ENCODE measurements at places on chromosomes 12 and 14.

- no peaks in the 10 kb centered on the region for H3K4me1 ChIP-seq
- no peak overlapping the region for H3K4me3 ChIP-seq
- no peaks in the 10 kb centered on the region for H3K36me3 ChIP-seq
- H3K27me3 ChIP-seq = peaks cover 72% of the 10 kb centered on the region
- DNase-seq = no peak
Measured at GRCh38 chr12:1842183-1842904, 22.0 kb downstream of the LRTM2 start.

- H3K27me3 ChIP-seq = peaks cover 3% of the 10 kb centered on the region
- H3K36me3 ChIP-seq = no peaks in the 10 kb centered on the region
- H3K27ac ChIP-seq = no peak overlapping the region
Measured at GRCh38 chr14:67620217-67620785, 581 bp downstream of the ARG2 start.

- no peaks in the 10 kb centered on the region for H3K4me1 ChIP-seq
- H3K27ac ChIP-seq = no peak overlapping the region
- no peaks in the 10 kb centered on the region for H3K36me3 ChIP-seq
- no peak for DNase-seq
Measured at GRCh38 chr14:20775901-20776300, 5.2 kb upstream of the RNASE6 start.

DNA sequence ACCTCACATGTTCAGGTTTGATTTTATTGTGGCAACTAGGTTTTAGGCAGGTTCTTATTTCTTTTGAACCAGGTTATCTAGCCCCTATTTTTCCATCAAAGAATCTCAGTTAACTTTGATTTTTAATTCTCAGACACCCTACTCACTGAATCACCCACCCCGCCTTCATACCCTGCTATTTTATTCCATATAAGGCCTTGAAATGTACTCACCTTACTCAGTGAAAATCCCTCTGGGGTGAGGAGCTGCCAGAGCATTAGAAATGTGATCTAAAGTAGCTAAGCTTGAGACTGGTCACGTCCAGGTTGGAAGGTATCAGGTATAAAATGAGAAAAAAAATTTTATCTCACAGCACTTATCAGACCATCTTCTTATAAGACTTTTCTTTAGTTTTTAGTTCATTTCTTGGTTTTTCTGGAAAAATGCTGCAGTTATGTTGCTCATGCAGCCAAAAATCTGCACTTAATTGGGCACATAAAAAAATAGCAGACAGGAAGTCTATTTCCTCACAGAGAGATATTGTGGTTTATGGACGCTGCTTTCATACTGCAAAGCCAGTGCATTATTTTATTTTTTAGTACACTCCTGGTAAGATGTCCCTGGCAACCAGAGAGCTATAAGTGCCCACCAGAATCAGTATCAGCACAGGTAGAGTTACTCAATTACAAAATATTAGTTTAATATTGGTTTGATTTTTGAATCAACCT is 101.5 kb upstream of the CCDC91 start:
- no peak overlapping the region for H3K27ac ChIP-seq
- H3K4me3 ChIP-seq = no peak overlapping the region
- no peaks in the 10 kb centered on the region for H3K36me3 ChIP-seq
- H3K4me1 ChIP-seq = no peaks in the 10 kb centered on the region
- no peaks in the 10 kb centered on the region for H3K27me3 ChIP-seq

DNA sequence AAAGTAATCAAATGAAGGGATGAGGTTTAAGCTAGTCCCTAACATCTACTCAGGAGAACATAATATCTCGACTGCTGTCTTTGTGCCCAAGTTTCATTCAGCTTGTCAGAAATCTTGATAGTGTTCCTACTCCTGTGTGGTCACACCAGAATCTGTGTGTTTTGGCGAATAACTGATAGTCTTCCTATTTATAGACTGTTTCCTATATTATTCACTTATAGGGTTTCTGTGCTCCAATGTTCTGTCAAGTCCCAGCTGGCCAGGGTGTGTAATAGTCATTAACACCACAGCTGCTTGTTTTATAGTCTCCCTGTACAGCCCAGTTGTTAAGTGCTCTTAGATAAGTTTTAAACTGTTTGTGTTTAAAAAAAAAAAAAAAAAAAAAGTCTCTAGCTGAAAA is 45.9 kb downstream of the GPR135 start:
- no peak for DNase-seq
- no peaks in the 10 kb centered on the region for H3K27me3 ChIP-seq
- H3K36me3 ChIP-seq = peaks cover 1% of the 10 kb centered on the region

- no peak for DNase-seq
- H3K4me3 ChIP-seq = no peak overlapping the region
- no peaks in the 10 kb centered on the region for H3K36me3 ChIP-seq
Measured at GRCh38 chr12:128971802-128972201, 118.5 kb downstream of the GLT1D1 start.

DNA sequence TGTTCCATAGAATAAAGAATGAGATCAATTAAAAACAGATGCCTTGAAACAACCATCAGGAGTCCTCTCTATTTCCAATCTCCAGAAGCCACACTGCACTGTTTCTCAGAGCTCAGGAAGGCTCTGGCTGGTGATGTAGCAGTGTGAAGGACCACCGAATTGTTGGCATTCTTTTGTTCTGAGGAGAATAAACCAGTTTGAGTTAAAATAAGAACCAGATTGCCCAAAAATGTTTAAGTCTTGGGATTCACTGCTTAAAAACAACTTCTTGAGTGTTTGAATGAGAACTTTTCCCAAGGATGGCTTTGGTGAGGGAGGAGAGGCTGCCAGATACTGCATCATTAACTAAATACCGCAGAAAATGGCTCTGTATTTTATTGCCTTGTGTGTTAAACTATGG is 341.2 kb downstream of the C12orf75 start:
- no peaks in the 10 kb centered on the region for H3K36me3 ChIP-seq
- DNase-seq = peak; percentile 6
- H3K27me3 ChIP-seq = no peaks in the 10 kb centered on the region
- peak overlapping the region; percentile 62 for H3K27ac ChIP-seq
- no peak overlapping the region for H3K4me3 ChIP-seq

DNA sequence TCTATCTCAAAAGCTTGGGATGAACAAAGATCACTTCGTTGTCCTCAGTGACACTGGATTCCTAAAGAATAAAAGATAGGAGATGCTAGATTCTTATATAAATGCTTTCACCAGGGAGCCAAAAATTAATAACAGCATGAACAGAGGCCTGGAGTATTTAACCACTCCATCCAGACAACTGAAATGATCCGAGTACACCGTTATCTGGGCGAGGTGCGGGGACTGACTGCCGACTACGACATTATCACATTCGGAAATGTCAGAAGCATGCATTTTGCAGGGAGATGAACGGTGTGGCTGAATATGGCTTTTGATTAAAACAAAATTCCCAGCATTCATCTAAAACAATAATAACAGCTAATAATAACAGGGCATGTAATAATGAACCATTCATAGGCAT is 56.6 kb downstream of the TRPV4 start:
- no peaks in the 10 kb centered on the region for H3K4me1 ChIP-seq
- H3K27me3 ChIP-seq = peaks cover 1% of the 10 kb centered on the region
- no peaks in the 10 kb centered on the region for H3K36me3 ChIP-seq
- H3K4me3 ChIP-seq = no peak overlapping the region
- no peak overlapping the region for H3K27ac ChIP-seq

GRCh38 chr12:22416801-22417200 is 82.3 kb upstream of the ST8SIA1 start:
- no peaks in the 10 kb centered on the region for H3K36me3 ChIP-seq
- no peaks in the 10 kb centered on the region for H3K27me3 ChIP-seq

- no peak overlapping the region for H3K4me3 ChIP-seq
- no peak for DNase-seq
- no peaks in the 10 kb centered on the region for H3K36me3 ChIP-seq
- H3K27ac ChIP-seq = no peak overlapping the region
Measured at GRCh38 chr12:94012590-94012989, 135.8 kb upstream of the PLXNC1 start.

DNA sequence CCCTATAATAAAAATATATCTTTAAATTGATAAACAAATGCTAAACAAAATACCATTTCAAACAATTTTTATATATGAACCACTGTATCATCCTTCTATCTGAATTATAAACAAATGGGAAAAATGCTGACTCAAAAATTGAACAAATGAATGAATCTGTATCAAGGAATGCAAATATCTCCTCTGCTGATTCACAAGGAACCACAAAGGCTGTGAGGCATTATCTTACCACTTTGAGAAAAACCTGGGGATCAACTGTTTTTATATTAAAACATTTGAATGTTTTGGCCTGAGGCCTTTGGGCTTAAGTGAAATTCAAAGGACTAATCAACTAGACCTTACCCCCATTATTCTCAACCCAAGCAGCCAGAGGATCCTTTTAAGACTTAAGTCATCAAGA is 86.3 kb downstream of the EML5 start:
- DNase-seq = peak; percentile 70
- H3K4me1 ChIP-seq = no peaks in the 10 kb centered on the region
- H3K27ac ChIP-seq = no peak overlapping the region
- peaks cover 3% of the 10 kb centered on the region for H3K36me3 ChIP-seq

DNA sequence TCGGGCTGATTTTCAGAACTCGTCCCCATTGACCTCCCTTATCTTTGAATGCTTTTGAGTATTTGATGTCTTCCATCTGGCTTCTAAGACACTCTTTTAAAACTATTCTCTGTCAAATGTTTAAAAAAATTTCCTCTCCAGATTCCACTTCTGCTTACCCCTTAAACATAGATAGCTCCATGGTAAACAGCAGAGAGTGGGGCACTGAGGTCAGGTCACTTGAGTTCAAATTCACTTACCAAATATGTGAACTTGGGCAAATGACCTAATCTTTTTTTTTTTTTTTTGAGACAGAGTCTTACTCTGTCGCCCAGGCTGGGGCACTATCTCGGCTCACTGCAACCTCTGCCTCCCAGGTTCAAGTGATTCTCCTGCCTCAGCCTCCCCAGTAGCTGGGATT is 126.8 kb upstream of the CPSF6 start:
- H3K27me3 ChIP-seq = peaks cover 5% of the 10 kb centered on the region
- H3K4me1 ChIP-seq = no peaks in the 10 kb centered on the region
- H3K36me3 ChIP-seq = no peaks in the 10 kb centered on the region
- no peak overlapping the region for H3K4me3 ChIP-seq
- H3K27ac ChIP-seq = no peak overlapping the region

DNA sequence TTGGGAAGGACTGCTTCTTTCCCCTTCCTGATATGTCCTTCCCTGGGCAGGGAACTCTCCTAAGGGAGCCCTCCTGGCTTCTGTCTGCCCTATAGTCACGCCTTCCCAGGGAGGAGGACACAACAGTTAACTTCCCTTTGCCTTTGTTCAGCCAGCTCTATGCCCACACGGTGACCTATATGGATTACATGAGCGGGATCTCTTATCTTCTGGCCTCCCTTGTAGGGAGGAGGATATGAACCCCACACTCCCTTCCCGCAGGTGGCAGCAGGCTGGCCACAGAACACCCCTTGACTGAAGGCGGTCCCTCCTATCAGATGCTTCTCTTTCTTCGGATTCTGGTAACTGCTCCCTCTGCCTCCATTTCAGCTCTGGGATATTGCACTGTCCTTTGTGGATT is 135.6 kb upstream of the MAX start:
- H3K36me3 ChIP-seq = no peaks in the 10 kb centered on the region
- no peaks in the 10 kb centered on the region for H3K27me3 ChIP-seq
- H3K4me3 ChIP-seq = no peak overlapping the region
- peak overlapping the region; percentile 23 for H3K27ac ChIP-seq
- no peak for DNase-seq
- H3K4me1 ChIP-seq = peaks cover 25% of the 10 kb centered on the region

GRCh38 chr12:674272-674781 is 11.1 kb upstream of the NINJ2 start:
- H3K36me3 ChIP-seq = no peaks in the 10 kb centered on the region
- no peak overlapping the region for H3K27ac ChIP-seq
- H3K27me3 ChIP-seq = peaks cover 24% of the 10 kb centered on the region
- no peak overlapping the region for H3K4me3 ChIP-seq
- DNase-seq = peak; percentile 16

DNA sequence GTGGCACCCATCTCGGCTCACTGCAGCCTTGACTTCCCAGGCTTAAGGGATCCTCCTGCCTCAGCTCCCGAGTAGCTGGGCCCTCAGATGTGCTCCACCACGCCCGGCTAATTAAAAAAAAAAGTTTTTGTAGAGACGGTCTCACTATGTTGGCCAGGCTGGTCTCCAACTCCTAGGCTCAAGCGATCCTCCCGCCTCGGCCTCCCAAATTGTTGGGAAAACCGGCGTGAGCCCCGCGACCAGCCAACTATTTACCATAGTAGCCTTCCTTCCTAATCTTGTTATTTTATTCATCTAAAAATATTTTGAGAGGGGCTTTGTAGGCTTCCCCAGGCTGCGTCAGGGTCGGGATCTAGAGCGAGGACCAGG is 25.4 kb upstream of the YY1 start:
- H3K27me3 ChIP-seq = no peaks in the 10 kb centered on the region
- peaks cover 7% of the 10 kb centered on the region for H3K4me1 ChIP-seq
- H3K4me3 ChIP-seq = peak overlapping the region; percentile 95
- H3K36me3 ChIP-seq = no peaks in the 10 kb centered on the region
- DNase-seq = no peak
- peak overlapping the region; percentile 83 for H3K27ac ChIP-seq

DNA sequence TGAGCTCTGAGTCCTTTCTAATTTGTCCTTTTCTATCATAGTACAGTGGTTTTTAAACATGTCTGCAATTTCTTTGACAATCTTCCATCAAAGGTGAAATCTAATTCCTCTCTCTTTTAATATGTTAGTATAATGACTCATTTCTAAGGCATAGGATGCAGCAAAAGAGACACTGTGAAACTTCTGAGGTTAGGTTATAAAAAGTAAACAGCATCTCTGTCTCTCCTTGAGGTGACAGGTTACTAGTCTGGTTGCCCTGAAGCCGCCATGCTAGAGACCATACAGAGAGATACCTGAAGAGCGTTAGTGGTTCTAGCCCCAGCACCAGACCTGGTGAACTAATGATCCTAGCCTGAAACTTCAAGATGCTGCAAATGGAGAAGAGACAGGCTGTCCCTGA is 114.3 kb downstream of the PPM1A start:
- H3K4me3 ChIP-seq = no peak overlapping the region
- DNase-seq = no peak
- no peak overlapping the region for H3K27ac ChIP-seq
- H3K4me1 ChIP-seq = no peaks in the 10 kb centered on the region
- H3K27me3 ChIP-seq = peaks cover 2% of the 10 kb centered on the region

DNA sequence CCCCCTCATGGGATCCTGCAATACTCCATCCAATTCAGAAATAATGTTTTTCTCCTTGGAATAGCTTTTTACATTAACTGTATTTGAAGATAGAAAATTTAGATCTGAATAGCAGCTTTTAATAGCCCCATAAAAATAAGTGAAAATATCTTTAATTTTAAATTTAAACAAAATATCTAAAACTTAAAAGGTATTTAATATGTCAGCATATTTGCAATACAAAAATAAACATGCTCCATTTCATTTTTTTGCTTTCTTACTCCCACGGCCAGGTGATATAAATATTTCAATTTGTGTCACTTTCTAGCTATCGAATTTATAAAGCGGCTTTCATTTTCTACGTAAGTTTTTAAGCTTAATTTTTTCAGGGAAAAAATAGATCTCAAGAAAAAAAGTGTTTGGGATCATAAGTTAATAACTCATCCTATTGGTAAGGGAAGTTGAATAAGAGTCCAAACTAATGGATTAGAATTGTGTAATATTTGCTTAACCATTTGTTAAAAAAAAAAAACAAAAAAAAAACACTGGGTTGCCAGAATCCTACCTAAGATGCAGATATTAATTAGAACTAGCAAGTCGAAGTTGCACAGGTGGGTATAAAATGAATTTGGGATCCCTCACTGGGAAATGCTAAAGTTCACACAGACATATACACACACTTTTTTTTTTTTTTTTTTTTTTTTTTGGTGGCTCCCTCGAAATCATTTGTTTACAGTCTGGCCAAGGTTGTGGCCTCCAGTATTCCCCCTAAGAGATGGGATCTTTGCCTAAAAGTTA is 47.6 kb downstream of the PPP2R5C start:
- no peaks in the 10 kb centered on the region for H3K36me3 ChIP-seq
- H3K27me3 ChIP-seq = no peaks in the 10 kb centered on the region
- H3K4me3 ChIP-seq = peak overlapping the region; percentile 67

Measured in IMR-90 (cell line).